ENCODE measurements at places on chromosomes 7 and 10. TPM values are rescaled to one million over a fixed set of nuclear protein-coding genes. Genes with fewer than 3 reads are reported as not detected.
A peak's percentile ranks its signal among the peaks of the same experiment; 100 is the strongest.

LSM5 gene
- 56.9 TPM for total RNA-seq

PYROXD2 gene
- 20.3 TPM for total RNA-seq

LIPM gene
- not detected for total RNA-seq

SERPINE1 gene
- 0.11 TPM for total RNA-seq

SOSTDC1 gene
- not detected for total RNA-seq

DNA sequence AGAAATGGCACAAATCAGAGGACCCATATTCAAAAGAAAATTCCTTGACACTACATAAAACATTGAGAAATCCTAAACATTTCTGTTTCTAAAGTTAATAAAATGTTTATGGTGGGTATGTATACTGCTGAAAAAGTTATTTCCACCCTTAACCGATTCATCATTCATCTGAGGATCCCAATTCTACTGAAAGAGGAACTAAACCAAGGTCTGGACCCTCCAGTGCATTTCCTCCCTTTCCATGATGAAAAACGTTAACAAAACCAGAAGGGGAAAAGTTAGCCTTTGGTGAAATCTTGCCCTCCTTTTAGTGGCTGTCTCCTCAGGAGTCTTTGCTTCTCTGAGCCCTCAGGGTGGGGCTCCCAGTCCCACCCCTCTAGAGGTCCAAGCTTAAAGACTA lies 144.5 kb upstream of the ASAH2 start:
- DNase-seq, result no peak

DNA sequence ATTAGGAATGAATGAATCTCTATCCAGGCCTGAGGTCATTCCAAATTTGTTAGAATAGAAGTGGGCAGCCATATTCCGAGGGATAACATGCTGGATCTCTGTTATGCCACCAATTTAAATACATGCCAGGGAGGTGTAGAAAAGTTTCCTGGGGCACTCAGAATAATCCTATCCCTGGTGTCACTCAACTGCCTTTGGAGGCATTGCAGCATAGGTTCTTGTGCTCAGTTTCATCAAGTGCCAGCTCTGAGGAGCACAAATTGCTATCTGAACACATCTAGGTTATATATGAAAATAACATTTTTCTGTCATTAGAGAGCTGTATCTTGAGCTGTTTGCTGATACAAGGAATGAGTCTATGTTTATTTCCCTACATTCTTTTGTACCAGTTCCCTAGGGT lies 197.3 kb downstream of the CSTF2T start:
- no peak for DNase-seq

DNA sequence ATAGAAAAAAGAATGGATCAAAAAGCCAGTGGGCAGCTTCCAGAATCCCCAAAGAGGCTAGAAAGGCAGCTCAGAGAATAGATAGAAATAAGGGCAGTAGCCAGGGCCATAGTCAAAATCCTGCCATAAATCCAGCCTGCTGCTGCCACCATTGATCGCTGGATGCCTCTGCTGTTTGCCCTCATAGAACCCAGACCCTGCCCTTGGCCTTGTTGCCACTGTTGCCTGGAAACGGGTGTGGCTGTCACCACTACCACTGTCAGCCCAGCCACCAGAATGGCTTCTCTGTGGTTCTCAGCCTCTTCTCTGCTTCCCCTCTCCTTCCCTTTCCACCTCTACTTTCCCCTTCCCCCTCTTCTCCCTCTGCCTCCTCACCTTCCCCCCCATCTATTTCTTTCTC lies 57.8 kb downstream of the HHEX start:
- DNase-seq, result no peak

- peak; percentile 16 for DNase-seq
Measured at GRCh38 chr10:22666287-22667092, 47.9 kb downstream of the PIP4K2A start.

- no peak for DNase-seq
Measured at GRCh38 chr10:22690614-22691431, 23.6 kb downstream of the PIP4K2A start.

- DNase-seq, result no peak
Measured at GRCh38 chr7:26964156-26964808, 99.9 kb upstream of the SKAP2 start.

Measured in naive thymus-derived CD8-positive, alpha-beta T cell (primary cell).